Anterior cingulate cortex (tissue), 58 donors: ENCODE measurements at places on chromosomes 13 and 19.

DNA sequence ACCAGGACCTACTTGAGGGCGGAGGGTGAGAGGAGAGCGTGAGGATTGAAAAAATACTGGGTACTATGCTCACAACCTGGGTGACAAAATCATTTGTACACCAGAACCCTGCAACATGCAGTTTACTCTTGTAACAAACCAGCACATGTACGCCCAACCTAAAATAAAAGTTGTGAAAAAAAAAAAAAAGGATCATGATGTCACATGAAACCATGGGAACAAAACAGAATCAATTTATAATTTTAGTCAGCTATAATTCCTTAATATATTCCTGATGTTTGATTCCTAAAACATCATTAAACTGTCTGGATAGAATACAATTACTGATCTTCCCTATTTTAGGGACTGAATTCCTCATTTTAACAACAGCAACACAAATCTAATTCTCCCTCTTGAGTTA lies 160.6 kb upstream of the SPRY2 start:
- DNase-seq, result no peak

DNA sequence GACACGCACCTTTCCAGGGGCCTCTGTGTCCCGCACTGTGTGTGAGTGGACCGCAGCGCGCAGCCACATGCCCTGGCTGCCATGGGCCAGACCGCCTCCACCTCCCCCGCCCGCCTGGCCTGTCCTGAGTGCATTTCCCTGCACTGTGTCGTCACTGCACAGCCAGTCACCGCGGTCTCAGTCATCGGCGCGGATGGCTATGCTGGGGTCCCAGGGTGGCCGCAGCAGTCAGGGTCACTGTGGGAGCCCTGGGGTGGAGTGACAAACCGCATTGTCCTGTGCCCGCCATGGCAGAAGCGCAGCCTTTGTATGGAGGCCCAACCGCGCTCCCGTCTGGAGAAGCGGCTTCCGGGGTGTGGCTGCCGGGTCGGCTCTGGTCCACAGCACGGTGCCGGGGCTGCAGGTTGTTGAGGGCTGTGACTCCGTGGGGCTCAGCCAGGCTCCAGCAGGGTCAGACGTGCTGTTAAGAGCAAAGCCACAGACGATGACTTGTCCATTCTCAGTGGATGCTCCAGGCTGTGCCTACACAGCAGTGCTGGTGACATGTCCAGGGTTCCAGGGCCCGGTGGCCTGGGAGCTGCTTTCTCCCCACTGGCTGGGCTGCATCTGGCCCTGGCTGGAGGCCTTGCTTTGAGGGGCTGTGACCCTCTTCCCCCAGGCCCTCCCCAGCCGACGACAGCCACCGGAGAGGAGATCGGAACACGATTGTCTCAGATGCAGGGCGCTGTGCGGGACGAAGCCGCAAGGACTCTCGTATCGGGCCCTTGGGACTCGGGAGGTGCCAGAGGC lies 6.3 kb upstream of the NDUFS7 start:
- DNase-seq, result no peak

DNA sequence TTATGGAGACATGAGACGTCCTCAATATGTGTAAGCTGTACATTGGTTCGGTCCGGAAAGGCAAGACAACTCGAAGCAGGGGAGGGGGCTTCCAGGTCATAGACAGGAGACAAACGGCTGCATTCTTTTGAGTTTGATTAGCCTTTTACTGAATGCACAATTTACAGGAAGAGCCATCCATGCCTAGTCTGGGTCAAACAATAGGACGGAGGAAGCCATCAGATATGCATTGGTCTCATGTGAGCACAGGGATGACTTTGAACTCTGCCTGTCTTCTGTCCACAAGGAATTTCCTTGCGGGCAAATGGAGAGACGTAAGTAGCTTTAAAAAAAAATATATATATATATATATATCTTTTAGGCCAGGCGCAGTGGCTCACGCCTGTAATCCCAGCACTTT lies 1.9 kb upstream of the CCNP start:
- no peak for DNase-seq

GRCh38 chr19:17351815-17352435 lies 14.6 kb downstream of the GTPBP3 start:
- no peak for DNase-seq

GRCh38 chr13:106373989-106374572 lies 161.4 kb downstream of the EFNB2 start:
- DNase-seq, result no peak

DNA sequence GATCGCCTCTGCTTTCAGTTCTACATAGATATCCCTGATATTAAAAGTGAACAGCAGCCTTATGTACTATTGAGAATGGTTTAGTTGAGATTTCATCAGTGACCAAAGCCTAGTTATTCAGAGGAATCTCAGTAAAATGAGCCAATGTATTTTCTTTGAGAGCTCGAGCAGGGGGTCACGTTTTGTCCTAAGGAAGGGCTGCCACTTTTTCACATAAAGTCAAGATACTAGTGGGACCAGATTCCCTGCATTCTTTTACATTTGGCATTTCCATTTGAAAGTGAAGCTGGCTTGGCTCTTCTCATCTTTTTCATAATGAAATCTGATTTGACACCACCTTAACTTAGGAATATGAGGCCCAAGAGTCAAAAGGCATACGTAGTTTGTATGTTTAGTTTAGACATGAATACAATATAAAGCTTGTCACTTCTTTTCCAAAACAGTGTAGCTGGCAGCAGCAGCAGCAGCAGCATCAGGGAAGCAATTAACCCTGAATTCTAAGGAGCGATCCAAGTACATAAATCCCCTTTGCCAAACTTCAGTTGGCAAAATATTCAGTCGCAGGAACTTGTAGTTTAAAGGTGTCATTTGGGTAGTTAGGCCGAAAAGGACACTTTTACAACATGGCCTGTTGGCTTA lies 1752.2 kb upstream of the PCDH20 start:
- no peak for DNase-seq

- no peak for DNase-seq
These were observed 474 bp upstream of the ZNF780B start for GRCh38 chr19:40056505-40056904.

DNA sequence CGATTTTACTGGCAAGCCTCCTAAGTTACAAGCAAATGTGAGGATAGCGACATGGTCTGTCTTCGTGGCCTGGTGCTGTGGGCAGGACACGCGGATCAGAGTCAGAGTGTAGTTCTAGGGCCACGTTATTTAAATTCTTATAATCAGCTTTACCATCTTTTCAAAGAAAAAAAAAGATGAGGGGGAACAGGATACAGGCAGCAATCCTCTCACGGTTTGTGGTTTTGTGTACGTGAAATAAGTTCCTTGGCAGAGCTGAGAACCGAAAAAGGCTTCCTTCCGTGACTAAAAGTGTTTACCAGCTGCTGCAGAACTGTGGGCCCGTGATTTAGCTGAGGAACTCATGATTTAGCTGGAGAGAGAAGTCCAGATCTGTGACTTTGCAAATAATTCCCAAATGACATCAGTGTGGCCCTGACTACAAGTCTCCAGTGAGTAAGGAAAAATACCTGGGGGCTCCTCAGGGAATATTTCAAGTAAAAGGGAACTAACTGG lies 27.2 kb downstream of the RCBTB2 start:
- DNase-seq, result no peak

DNA sequence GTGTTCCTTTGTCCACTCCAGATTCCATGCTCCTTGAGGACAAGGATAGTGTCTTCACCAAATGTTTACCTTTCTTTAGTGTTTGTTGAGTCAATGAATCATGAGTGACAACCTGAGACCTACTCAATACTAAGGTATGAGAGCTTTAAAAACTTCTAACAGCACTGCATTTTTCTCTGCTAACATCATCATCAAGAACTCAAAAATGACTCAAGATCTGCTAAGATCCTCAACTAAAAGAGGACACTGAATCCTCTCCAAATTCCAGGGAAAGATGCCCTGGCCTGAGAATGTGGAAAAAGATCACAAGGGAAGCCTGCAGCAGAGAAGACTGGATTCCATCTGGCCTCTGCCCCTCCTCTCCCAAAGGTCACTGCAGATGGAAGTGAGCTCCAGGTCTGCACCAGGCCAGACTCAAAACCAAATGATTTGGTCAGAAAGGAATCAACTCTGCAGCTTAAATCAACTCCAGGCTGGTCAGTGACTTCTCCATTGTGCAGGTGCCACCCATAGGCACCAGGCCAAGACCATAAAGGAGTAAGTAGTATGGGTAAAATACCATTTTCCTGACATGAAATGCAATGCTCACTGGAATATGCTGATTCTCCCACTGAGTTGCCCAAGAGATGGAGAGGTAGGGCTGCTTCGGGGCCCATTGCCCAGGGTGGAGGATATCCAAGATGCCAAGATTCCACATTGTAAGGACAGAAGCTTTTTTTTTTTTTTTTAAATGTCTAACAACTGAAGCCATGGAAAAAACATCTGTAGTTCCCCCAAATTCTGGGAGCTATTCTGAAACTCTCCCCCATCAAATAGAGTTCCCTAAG lies 89.5 kb upstream of the DOCK9 start:
- no peak for DNase-seq

GRCh38 chr19:15260939-15261338 lies 28.7 kb upstream of the EPHX3 start:
- no peak for DNase-seq

DNA sequence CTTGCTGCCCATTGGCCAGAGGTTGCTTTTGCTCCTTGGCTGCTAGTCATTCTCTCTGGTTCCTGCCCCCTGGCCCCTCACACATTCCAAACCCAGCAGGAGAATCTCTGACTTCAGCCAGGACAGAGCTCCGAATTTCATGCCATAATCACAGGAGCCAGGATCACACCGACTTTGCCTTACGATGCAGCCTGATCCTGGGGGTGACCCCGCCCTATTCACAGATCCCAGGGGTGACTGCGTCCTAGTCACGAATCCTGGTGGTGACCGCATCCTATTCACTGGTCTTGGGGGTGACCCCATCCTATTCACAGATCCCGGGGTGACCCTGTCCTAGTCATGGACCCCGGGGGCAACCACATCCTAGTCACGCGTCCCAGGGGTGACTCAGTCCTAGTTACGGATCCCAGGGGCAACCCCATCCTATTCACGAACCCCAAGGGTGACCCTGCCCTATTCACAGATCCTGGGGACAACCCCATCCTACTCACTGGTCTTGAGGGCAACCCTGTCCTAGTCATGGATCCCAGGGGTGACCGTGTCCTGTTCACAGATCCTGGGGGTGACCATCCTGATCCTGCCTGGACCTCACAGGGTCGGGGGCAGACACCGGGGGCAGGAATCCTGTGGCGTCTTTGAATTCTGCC lies 7.4 kb upstream of the TEX29 start:
- no peak for DNase-seq

GRCh38 chr19:38815059-38816001 lies 2.6 kb upstream of the LGALS4 start:
- DNase-seq, result no peak

DNA sequence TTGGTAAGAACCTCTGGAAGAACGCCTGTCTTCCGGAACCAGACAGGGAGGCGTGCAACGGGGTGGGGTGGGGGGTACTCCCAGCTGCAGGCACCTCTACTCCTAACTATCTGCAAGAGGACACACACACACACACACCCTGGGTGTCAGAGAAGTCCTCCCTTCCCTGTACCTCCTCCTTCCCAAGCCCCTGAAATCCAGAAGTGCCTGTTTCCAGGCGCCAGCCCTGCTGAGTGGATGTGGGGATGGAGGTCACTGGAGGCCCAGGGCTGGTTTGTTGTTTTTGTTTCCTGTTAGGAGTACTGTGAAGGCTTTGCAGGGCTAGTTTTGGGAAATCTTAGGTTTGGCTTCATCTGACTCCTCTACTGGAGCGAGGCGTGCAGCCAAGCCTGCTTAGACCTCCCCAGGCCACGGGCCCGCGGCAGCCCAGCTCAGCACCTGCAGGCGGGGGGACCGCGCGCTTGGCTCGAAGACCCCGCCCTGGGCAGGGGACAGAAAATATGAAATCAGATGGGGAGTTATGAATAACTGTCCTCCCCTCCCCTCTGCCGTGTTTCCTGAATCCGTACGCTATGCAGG lies 36.4 kb downstream of the SOX1 start:
- no peak for DNase-seq

DNA sequence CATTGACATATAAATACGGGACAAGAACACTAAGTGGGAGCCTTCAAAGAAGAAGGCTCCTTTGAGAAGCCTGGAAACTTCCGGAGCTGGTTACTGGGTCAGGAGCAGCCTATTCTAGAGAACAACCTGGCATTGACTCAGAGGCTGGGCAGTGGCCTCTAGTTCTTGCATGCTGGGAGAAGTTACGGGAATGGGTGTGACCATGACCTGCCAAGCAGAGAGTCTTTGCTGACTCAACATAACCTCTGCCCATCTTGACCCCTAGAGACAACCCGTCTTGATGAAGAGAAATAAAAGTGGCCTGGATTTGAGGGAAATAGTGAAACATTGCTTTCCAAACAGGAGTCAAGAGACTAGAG lies 21.0 kb downstream of the STARD13 start:
- DNase-seq, result no peak

DNA sequence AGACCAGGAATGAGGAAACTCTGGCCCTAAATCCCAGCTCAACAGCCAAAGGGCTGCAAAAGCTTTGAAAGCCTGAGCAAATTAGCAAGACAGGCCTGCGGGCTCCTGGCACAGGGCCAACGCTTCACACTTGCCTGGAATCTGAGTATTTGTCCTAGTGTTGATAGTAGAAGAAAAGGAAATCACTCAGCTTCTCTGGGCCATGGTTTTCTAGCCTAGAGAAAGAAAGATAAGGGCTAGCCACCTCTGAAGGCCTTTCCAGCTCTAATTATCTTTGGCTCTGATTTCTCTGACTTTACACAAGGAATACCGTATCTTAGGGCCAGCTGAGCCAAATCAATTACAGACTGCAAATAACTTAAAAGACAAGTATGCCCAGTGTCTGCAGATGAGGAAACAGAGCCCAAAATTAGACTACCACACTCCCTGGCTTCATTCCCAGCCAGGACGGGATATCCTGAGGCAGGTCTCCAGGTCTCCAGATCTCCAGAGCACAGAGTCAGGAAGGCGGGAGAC lies 69.6 kb downstream of the STK24 start:
- DNase-seq, result no peak

- DNase-seq, result no peak
These were observed 23.6 kb downstream of the PROZ start for GRCh38 chr13:113182046-113182445.

- no peak for DNase-seq
These were observed 178.4 kb downstream of the COL4A1 start for GRCh38 chr13:110128546-110128945.

GRCh38 chr19:49904136-49904535 lies 7.4 kb upstream of the IL4I1 start:
- no peak for DNase-seq

DNA sequence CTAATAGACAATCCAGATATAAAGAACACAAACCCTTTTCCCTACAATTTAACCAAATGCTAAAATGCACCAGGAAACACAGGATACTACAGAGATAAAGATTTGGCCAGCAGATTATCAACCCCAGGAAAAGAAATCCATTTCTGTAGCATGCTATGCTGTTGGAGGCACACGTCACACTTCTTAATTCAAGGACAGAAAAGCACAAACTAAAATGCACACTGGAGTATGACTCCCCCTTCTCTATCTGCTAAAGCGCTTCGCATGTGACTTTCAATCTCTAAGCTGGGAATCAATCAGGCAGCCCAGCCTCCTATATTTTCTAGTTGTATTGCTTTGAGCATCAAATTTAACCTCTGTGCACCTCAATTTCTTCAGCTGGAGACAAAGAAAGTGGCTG lies 22.2 kb downstream of the ABCC4 start:
- DNase-seq, result no peak

- DNase-seq, result peak; percentile 2
These were observed 182.5 kb downstream of the POU4F1 start for GRCh38 chr13:78420814-78421213.

- DNase-seq, result peak; percentile 71
These were observed 1658.6 kb upstream of the MIR17HG start for GRCh38 chr13:89688918-89689317.

GRCh38 chr13:24271601-24272451 lies 37.6 kb upstream of the C1QTNF9 start:
- peak; percentile 51 for DNase-seq

GRCh38 chr13:28864544-28864943 lies 44.4 kb downstream of the MTUS2 start:
- DNase-seq, result no peak
